ENCODE measurements at places on chromosomes 7 and 10.

DNA sequence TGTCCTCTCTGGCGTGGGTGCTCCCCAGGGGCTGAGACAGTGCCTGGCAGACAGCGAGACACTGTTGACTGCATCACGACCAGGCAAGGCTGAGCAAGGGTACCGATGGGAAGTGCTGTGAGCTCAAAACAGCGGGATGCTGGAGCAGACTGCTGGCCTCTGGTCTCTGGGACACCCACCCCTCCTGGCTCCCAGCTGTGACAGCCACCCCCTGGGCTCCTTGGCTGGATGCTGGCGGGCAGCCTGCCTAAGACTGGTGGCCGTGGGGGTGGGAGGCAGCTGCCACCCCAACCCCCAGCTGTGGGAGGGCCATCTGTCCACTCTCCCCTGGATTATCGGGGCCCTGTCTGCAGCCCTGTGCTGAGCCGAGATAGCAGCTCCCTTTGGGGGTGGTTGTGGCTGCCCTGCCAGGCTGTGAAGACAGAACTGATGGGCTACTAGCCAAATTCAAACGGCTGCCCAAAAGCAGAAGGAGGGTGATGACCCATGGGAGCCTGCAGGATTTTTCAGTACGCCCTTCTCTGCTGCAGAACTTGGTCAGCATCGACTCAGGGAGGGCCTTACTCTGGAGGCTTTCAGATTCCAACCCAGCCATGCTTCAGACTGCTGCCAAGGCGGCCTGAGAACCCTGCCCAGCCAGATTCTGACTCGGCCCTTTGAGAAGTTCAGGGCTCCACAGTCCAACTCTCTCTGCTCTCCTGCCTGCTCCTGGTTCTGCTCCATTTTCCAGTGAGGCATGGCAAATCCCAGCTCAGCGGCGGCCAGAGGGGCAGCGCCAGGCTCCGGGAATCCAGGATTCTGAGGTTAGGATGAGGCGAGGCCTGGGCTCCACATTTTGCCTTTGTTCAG lies 125.3 kb downstream of the NEURL1 start:
- no peak for DNase-seq

DNA sequence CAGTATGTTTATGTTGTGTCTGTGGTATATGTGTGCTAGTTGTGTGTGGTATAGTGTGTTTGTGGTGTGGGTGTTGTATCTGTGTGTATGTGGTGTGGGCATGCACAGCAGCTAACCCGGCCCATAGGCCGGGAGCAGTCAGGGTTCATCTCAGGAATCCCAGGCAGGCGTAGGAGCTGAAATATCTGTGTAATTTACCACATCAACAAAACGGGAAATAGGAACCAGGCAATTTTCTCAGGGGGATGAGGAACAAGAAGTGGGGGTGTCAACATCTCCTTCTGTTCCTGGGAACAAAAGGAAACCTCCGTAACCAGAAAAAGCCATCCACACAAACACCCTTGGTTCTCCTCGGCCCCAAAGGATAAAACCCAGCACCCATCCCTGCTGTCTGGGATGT lies 24.5 kb upstream of the ZNF488 start:
- no peak for DNase-seq

GRCh38 chr10:20990604-20991003 lies 93.5 kb upstream of the NEBL start:
- no peak for DNase-seq

GRCh38 chr10:113133497-113134115 lies 183.6 kb downstream of the TCF7L2 start:
- DNase-seq: no peak

DNA sequence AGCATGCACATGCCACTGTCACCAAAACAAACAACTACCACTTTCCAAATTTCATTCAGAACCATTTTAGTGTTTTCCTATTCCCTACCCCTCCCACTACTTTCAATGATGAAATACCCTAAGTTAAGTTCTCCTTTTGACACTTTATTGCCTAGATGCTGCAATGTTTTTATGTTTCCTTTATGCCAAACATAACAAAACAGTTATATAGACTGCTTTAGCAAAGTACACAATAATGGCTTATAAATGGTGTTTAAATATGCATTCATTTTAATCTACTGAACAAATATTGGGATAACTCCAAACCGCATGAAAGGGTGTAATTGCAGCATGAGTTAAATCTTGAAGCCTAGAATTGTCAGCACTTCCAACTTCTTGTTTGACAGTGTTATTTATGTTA lies 69.2 kb downstream of the PHYHIPL start:
- no peak for DNase-seq

DNA sequence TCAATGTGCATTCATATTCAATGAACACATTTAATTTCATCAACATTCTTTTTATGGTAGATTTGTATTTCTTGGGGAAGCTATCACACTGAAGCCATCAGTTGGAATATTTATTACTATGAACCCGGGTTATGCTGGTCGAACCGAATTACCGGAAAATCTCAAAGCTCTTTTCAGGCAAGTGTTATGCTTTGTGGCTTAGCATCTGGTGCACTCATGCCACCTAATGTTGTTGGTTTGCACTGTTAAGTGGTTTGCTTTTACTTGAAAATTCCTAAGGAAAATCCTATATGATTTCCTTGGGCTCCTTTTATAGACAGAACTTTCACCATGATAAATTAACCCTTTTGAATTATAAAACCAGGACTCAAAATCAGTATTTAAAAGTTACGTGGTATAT lies 147.9 kb downstream of the DNAH11 start:
- no peak for DNase-seq

- no peak for DNase-seq
Measured at GRCh38 chr7:30252885-30253795, 31.3 kb upstream of the ZNRF2 start.

DNA sequence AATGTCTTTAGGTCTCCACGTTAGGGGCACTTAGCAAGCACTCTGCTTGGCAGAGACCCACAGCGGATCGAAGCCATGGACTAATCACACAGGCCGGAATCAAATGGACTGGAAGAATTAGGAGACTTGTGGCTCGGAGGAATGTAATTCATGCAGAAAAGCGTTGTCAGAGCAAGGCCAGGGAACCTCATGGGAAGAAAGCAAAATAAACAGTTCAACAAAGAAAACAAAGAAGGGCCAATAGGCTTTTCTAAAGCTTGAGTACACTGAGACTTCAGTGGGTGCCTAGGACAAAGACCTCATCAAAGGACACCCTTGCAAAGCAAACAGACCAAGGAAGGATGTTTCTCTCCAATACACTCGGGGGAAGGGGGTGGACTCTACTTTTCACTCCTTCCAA lies 171.1 kb downstream of the GLI3 start:
- DNase-seq: no peak

GRCh38 chr7:40095695-40096327 lies 38.6 kb downstream of the MPLKIP start:
- no peak for DNase-seq

GRCh38 chr7:72476608-72477305 lies 64.6 kb upstream of the CALN1 start:
- no peak for DNase-seq

DNA sequence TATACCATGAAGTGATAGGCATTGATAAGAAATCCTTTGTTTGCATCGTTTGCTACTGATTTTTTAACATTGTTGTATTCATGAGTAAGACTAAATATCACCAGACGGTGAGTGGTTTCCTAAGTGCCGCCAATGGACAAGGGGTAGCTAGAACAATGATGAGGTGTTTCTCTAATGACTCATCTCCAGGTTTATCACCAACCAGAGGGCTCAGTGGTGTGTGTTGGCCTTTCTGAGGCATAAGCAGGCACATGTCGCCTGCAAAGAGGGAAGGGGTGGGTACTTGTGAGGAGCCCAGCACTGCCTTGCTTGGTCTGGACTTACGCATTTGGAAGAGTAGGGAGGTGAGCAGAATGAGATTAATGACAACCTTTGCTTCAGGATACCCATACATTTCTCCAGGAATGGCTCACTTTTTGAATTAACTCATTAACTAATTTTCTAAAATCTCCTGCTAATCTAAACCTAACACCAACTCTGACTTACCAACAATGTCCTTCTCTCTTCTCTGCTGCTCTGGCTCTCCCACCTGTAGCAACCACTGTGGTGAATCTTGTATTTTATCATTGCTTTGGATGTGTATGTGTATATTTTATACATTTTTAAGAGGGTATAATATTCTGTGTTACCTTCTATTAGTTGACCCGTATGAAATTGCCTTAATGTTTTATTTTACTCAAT lies 722.6 kb downstream of the GRID1 start:
- DNase-seq: no peak

GRCh38 chr7:732094-732541 lies 5.0 kb upstream of the PRKAR1B start:
- DNase-seq: no peak

DNA sequence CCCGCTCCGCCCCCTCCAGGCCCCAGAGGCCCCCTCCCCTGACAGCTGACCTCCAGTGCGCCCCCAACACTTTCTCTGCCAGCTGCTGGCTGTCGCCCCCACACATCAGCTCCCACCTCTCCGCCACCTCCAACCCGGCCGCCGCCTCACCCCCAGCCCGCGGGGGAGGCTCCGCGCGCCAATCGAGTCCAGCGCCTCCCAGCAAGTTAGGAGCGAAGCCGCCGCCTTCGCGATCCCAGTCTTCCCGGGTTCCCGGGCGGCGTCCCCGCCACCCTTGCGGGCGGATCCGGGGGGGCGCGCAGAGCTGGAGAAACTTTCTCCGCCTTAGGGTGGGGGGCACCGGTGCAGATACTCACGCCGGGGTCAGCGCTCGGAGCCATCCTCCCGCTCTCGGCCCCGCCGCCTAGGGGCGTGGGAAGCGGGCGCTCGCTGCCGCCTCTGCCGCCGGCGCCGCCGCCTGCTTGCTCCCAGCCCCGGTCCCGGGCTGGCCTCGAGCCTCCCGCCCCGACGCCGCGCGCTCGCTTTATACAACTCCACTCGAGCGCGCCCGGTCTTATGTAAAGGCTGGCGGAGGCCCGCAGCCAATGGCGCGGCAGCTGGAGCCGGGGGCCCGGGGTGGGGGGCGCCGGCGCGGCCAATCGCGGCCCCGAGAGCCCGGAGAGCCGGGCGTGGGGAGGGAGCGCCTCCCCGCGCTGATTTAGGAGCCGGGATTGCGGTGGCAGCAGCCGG lies at the start of gene CRTAC1:
Gene CRTAC1, minus strand, starts transcription at position 529 of the 729 bp plus-strand sequence. Its CDS starts 149 bp downstream, at position 380.
- DNase-seq: no peak

- no peak for DNase-seq
Measured at GRCh38 chr7:122628651-122629411, 70.1 kb downstream of the RNF133 start.

DNA sequence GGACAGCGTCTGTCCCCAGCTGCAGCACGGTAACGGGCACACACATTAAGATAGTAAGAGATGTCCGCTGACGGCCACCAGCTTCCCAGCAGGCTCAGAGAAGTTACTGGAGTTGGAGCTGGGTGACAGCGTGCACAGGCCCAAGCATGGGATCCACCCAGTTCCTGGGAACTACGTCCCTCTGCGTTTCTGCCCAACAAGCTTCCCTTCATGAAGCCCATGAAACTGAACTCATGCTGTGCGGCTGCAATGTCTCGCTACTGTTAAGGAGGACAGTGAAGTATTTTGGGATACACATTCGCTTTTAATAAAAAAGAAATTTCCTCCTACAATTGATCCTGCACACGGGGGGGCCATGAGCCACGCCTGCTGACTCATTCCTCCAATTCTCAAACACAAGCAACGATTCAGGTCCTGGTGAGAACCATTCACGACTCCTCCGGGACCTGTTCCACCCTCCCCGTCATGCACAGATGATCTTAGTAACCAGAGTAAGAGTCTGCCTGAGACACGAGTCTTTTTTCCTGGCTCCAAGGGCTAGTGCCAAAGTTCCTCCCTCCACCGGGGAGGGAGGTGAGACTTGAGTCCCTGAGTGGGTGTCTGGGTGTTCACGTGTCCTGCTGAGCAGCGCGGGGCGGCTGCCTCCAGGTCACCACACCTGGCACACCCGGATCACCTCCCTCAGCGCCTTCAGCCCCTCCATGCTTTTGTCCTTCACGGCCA lies 2.6 kb downstream of the PSMG3 start:
- no peak for DNase-seq

GRCh38 chr10:59880971-59881510 lies 25.3 kb downstream of the CCDC6 start:
- DNase-seq: peak; percentile 33

DNA sequence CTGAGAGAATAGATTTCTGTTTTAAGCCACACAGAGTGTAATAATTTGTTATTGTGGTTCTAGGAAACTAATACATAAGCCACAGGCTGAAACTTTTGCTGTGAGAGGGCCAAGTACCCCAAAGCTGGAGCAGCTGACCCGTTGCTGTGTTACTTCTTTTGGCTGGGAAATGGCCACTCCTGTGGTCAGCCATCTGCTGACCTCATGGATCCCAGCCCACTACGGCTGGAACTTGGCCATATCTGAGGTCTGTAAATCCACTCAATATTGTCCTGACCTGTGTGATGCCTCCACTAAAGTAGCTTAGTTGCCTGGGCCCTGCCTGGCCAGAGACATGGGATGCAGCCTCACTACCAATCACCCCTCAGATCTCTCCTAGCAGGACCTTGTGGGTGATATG lies 17.4 kb upstream of the LOXL4 start:
- DNase-seq: no peak

DNA sequence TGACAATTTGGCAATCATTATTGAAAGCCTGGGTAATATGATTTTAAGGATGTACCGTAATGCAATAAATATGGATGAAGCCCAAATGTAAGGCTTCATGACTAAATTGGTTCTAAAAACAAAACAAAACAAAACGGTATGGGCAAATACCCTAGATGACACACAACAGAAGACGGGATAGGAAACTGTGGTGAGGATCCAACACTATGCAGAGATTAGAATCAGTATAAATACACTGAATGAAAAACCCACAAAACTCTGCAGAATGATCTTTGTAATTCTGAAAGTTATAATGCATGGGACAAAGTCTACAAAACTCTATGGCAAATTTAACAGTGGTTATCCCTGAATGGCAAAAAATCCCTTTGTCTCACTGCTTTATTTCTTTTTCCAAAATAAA lies 57.6 kb downstream of the MALSU1 start:
- DNase-seq: no peak

GRCh38 chr7:142805350-142806021 lies 34.7 kb downstream of the PRSS2 start:
- DNase-seq: no peak

DNA sequence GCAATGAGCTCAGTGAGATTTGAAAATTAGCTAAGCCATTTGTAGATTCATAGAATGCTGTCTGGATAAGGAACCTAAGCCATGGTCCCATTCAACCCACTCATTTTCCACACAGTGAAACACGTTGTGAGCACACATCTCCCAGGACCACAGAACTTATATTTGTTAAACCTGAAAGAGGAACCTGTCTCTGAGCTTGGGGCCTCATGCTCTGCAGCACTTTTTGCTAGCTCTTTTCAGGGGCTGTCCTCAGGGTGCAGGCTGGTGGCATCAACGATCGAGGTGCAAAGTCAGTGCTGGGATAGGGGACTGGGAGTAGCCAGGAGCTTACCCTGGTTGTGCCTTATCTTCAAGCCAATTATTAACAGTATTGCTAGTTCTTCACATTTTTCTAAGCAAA lies 11.9 kb downstream of the HECW1 start:
- DNase-seq: no peak

All from effector memory CD4-positive, alpha-beta T cell (primary cell).